HAP-1 (cell line): ENCODE measurements at places on chromosomes 7 and 10.

DNA sequence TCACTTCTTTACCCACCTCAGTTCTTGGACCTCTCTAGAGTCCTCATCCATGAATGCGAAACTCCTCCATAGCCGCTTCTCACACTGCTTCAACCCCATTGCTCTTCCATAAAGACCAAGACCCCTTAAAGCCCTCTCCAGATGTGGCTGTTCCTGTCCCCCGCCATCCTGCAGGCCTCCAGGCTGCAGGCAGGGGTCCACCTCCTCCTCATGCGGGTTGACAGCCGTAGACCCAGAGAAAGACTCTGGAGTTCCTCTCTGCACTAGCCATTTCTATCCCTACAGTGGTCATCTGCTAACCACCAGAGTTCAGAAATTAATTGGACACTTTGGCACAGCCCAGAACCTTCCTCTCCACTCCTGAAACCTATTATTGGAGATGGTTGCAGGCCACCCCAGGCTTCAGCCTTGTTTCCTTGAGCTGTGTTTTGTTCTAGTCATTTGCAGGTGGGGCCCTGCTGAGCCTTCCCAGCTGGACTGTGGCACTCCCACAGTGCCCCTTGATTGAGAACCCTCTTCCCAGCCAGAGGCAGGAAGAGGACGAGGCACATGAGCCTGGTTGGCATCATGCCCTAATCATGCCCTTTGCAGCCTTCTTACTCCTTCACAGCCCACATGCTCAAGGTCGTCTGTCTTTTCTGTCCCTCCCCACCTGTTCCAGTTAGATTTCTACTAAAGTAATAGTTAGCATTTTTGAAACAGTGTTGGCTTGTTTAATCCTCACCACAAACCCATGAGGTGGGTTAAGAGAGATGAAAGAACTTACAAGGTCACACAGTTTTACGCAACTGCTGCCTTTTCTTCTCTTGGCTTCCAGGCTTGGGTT, 23.9 kb downstream of the CUL1 start:
- no peak for DNase-seq

GRCh38 chr10:122459561-122460273, 1.6 kb upstream of the HTRA1 start:
- DNase-seq = no peak

DNA sequence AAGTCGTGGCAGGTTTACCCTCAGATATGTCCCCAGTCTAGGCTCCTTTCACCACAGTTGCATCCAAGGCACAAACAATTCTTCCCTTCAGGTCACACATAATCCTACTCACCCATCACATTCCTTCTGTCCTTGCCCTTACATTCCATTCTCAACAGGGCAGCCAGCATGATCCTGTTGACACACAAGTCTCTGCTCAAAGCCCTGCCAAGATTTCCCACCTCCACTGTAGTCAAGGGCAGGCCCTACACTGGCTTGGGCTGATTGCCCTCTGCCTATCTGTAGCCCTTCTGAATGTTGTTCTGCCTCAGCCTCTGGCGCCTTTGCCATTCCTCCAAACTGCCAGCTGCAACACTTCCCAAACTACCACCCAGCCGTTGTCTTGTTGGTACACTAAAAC, 187.9 kb upstream of the AKR1E2 start:
- DNase-seq = no peak

DNA sequence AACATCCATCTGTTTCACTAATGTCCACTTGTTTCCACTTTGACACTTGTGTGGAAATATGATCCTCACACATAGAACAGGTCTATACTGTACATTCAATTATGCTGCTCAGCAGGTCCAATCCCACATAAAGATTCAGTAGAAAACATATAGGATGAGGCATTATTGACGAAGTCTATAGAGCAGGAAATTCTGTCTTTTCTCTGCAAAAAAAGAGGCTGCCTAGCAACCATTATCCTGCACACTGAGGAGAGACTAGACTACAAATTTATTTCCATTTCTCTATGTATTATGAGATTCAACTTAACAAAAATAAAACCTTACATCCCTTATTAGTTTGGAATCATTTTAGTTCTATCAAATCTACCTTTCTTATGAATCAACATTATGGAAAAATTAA, 204.6 kb upstream of the POM121L12 start:
- no peak for DNase-seq

DNA sequence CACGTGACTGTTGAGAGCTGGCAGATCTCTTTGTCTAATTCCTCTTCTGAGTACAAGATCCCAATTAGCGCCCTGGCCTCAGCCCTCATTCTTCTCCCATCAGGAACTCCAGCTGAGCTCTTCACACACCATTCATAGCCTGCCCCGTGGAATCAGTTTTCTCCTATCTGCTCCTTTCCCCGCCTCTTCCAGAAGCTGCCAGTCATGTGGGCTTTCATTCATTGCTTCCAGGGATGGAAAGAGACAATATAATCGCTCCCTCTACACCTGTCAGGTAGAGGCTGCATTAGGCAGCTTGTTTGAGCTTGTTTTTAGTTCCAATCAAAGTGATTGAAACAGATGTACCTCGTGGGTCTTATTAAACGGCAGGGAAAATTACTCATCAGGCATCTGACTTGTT, 515.8 kb downstream of the TYW1 start:
- DNase-seq = no peak

GRCh38 chr10:84059526-84059925, 79.8 kb upstream of the GHITM start:
- DNase-seq = no peak

DNA sequence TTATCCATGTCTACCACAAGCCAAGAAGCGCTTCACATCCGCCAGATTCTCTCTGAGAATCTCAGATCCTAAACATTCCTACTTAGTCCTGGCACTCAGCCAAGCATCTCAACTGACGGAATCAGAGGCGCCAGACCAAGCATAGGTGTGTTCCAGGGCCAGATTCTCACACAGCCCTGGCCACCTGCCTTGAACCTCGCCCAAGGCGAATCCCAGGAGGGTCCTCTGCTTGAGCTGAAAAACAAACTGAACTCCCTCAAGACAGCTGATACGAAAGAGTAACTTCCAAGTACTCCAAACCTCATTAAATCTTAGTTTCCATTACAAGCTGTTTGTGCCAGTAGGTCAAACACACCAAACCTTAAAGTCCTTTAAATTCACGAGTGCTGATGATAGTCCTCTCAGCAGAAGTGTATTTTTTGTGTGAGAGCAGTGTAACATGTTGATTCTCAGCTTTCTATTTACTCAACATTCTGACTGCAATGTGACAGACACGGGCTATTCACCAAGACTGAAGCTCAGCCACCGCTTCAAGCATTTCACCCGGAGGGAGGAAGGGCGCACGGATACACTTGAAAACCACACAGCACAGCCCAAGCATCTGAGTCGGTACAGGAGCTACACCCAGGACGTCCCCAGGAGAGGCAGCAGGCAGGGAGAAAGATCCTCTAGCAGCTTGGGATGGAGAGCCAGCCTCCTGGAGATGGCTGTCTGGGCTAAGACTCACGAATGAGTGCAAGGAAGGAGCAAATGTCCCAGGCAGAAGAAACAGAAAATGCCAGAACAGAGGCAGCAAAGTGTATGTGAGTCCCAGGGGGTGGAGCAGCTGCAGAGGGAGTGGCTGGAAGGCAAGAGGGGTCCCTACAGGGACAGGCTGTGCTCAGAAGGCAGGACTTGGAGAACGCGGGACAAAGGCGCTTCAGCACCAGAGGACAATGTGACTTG, 6.0 kb downstream of the PARD3 start:
- DNase-seq = no peak

DNA sequence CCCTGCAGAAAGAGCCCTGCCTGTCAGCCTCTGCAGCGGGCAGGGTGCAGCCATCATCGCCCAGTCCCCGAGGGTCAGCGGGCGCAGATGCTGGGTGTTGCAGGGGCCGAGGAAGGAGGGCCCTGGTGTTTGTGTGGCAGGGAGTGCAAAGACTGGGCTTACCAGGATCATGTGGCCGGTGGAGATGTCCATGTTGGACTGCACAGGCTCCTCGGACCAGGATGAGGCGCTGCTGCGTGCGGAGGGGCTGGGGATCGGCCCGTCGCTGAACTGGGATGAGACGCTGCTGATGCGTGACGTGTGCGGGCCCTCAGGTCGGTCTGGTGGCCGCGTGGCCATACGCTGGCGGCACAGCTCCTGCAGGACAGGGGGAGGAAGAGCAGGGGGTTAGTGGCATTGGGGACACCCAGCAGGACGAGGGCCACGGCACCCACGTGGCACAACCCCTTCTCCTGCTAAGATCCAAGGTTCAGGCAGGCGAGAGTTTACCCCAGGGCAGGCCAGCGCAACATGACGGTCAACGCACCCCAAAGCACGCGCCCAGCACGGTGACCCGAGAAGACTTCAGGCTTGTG, 319.5 kb downstream of the DNAJB6 start:
- no peak for DNase-seq

DNA sequence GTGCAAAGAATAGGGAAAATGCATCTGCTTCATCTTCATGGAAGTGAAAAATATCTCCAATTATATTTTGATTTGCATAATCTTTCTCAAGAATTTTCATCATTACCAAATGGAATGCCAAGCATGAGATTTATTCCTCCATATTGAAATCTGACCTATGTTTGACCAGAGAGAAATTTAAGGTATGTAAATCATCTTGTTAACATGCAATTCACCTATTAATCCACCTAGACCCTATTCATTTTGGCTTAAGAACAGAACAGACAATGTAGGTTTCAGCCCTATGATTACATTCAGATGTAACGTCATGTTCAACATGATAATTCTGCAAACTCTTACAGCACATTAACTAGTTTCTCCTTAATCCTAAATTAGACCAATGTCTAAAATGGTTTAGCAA, 30.8 kb upstream of the TMEM140 start:
- no peak for DNase-seq
